ENCODE measurements at places on chromosomes 12 and 14.

GRCh38 chr14:103199124-103199523 is 75.9 kb downstream of the TNFAIP2 start:
- DNase-seq = peak; percentile 75

GRCh38 chr14:101830271-101830670 is 68.8 kb downstream of the PPP2R5C start:
- DNase-seq = no peak

- DNase-seq = no peak
Measured at GRCh38 chr12:19326102-19326501, 113.2 kb upstream of the AEBP2 start.

DNA sequence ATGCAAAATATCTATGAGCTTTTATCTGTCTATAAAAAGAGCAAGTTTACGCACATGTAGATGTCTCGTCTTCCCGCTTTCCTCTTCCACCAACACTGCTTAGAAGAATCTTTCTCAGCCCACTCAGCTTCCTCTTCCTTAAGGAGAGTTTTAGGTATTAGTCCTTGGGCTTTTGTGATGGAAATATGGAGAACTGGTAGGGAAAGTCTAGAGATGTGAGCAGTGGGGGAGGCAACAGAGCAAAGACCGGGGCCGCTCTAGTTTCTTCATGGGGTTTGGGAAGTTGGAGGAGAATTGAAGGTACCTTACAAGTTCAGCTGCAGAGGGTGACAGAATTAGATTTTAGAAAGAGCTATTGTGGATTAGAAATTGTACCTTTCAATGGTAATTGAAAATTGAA is 56.3 kb upstream of the CPNE8 start:
- DNase-seq = no peak

GRCh38 chr12:26564391-26564790 is 268.6 kb downstream of the ITPR2 start:
- no peak for DNase-seq

GRCh38 chr12:109588461-109589239 is 15.1 kb downstream of the MVK start:
- DNase-seq = no peak

- DNase-seq = no peak
Measured at GRCh38 chr12:100329800-100330199, 27.1 kb upstream of the SLC17A8 start.
